ENCODE measurements at places on chromosomes 12 and 14.

DNA sequence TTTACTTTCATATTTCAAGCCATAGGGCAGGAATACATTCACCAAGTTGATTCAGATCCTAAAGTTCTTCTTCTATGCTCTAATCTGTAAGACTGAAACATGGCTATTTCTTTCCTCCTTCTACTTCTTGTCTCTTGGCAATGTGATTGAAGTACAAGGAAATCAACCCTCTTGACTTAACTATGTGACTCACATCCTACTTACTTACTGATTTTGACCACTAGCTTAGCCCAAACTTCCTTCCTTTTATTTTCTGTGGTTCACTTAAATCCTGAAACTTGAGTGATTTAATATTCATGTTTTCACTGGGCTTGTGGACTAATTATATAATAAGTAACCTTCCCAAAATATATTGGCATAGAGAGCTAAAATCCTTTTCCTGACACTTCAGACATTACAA is 111.2 kb upstream of the NOVA1 start:
- no peak for DNase-seq

DNA sequence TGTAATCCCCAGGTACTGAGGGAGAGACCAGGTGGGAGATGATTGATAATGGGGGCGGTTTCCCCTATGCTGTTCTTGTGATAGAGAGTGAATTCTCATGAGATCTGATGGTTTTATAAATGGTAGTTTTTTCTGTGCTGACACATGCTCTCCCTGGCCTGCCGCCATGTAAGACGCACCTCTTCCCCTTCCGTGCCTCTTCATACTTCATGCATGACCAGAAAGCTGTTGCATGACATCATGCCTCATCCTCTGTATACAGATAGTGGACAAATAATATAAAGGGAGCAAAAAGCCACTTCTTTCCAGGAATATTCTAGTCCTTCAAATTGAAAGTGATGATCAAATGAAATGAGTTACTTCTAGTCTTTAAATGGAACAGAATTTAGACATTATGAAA is 47.3 kb upstream of the LRIG3 start:
- no peak for DNase-seq

DNA sequence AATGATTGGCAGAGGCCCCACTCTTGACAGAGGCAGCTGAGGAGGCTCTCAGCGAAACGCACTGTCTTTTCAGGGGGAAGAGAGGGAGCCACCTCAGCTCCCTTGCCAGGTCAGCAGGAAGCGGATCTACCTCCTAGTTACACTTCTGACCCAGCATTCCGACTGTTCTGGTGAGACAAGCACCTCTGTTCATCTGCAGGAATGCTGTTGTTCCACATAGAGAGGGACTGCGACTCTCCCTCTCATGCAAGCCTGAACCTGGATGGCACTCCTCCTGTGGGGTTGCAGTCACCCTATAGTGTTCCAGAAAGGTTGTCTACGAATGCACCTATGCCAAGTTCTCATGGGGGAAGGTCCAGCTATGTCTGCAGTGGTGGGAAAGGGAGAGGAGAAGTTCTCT is 37.1 kb upstream of the AEBP2 start:
- DNase-seq: no peak

DNA sequence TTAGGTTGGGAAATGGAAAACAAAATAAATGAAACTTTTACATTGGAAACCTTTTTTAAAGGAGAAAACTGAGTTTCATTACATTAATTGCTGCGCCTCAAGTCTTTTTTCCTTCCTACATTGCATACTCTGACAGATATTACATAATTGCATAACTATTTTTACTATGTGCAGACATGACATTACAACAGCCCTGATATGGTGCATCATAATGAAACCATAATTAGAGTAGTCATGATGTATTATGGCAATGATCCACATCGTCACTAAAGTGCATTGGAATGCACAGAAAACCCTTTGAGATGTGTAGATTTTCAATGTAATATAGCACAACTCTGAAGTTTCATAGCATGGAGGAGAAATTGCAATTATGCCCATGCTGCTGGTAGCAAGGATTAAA is 217.8 kb upstream of the NPAS3 start:
- DNase-seq: no peak
